ENCODE measurements at places on chromosomes 12 and 14.

- DNase-seq = no peak
These were observed 34.2 kb downstream of the PSMA6 start for GRCh38 chr14:35326375-35326774.

DNA sequence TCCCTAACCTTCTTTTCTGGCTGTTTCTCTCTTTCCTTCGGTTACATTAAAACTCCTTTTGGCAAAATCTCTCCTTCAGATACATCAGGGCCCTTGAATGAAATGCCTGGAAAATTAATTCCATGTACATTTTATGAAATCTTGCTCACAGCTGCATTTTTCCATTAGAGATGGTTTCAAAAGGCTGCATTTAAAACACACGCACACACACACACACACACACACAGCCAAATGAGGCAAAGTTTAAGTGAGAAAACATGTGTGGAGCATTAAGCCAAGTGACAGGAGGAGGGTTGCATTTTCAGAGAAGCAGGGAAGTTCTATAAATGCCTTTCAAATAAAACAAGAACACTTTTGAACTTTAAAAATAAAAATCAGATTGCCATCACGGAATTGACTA is 216.4 kb downstream of the LRIG3 start:
- DNase-seq = no peak

- no peak for DNase-seq
These were observed 133.5 kb downstream of the BICD1 start for GRCh38 chr12:32240162-32240561.

- DNase-seq = no peak
These were observed 151.0 kb upstream of the LMO3 start for GRCh38 chr12:16756833-16757555.

DNA sequence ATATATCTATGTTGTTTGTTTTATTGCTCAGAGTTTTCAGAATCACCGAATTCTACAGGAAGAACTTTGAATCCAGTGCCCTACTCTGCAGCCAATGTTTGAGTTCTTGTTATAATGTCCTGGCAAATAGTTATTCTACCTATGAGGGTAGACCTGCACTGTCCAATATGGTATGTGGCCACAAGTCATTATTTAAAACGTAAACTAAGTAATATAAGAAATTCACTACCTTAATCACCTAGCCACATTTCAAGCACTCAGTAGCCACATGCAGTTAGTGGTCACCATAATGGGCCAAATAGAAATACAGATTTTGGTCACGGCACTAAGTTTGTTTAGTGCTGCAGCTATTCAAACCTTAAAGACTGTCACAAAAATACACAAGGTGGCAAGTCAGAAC is 26.4 kb downstream of the GNPTAB start:
- no peak for DNase-seq

GRCh38 chr12:66693901-66694513 is 15.1 kb upstream of the GRIP1 start:
- DNase-seq = no peak

DNA sequence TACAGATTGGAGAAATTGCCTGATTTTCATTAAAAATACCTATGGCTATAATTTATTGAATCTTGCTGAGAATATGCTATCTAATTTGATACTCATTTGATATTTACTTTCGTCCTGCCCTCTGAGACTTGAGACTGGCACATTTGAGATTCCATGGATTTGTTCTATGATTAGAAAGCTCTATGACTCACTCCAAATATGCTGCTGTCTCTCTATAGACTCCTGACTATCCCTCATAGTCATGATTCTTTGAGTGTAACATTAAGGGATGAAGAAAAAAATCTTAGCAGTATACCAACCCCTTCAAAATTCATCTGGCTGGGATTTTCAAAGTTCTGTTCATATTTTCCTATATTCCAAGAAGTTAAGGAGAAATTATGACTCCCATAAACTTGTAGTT is 191.9 kb downstream of the LRIG3 start:
- no peak for DNase-seq

- DNase-seq = no peak
These were observed 624.9 kb upstream of the TBX3 start for GRCh38 chr12:115308918-115309317.

- DNase-seq = no peak
These were observed 7.0 kb downstream of the PPP1R12A start for GRCh38 chr12:79927772-79928474.

DNA sequence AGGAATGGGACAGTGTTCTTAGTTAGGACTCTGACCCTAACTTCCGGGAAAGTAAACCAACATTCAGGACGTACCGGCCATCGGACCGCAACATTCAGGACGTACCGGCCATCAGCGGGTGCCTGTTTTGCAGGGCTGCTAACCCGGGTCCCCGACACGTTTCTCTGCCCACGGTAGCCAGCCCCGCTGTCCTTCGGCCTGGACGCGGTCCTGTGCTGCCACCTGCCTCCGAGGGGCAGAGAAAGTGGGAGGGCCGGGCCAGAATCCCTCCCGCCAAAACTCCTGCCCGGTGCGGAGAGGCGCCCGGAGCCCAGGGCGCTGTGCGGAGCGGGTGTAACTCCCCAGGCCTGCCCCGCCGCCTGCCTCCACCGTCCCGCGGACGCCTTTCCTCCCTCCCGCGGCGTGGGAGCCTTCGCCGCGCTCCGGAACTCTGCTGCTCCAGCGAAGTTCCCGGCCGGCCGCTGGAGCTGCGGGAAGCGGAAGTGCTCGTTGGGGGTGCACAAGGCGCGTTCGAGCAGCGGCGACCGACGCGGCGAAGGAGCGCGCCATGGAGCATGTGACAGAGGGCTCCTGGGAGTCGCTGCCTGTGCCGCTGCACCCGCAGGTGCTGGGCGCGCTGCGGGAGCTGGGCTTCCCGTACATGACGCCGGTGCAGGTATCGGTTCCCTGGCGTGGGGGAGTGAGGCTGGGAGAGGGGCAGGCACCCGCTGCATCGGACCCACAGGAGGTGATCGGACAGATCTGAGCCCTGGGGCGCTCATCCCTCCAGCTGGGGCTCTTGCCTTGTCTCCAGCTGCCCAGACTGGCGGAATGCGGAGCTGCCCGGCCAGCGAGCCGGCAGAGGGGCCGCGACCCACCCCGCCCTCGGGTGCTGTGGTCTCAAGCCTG is at the start of gene DDX55:
Gene DDX55, plus strand, starts transcription at position 498 of the 888 bp plus-strand sequence. Its CDS starts 50 bp downstream, at position 548.
- no peak for DNase-seq

DNA sequence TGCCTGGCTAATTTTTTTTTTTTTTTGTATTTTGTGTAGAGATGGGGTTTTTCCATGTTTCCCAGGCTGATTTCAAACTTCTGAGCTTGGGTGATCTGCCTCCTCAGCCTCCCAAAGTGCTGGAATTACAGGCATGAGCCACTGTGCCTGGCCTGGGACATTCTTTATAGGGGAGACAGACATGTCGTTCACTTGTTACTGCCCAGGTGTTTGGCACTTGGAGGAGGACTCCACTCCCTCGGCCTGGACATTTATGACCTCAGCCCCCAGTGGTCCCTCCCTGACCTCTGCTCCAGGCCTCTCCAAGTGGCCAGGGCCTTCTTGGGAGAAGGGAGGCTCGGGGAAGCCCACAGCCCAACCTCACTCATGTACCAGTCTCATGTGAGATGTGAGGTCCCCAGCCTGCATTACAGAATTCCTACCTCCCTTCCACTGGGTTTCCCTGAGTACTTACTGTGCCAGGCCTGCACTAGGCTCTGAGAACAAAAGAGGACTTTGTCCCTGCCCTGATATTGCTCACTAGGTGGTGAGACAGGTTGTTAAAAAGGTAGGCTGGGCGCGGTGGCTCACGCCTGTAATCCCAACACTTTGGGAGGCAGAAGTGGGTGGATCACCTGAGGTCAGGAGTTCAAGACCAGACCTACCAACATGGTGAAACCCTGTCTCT is 9.7 kb upstream of the POP5 start:
- DNase-seq = no peak

- no peak for DNase-seq
These were observed 3.0 kb downstream of the PACS2 start for GRCh38 chr14:105317546-105317945.

GRCh38 chr14:47435331-47435965 is 240.0 kb downstream of the MDGA2 start:
- no peak for DNase-seq

DNA sequence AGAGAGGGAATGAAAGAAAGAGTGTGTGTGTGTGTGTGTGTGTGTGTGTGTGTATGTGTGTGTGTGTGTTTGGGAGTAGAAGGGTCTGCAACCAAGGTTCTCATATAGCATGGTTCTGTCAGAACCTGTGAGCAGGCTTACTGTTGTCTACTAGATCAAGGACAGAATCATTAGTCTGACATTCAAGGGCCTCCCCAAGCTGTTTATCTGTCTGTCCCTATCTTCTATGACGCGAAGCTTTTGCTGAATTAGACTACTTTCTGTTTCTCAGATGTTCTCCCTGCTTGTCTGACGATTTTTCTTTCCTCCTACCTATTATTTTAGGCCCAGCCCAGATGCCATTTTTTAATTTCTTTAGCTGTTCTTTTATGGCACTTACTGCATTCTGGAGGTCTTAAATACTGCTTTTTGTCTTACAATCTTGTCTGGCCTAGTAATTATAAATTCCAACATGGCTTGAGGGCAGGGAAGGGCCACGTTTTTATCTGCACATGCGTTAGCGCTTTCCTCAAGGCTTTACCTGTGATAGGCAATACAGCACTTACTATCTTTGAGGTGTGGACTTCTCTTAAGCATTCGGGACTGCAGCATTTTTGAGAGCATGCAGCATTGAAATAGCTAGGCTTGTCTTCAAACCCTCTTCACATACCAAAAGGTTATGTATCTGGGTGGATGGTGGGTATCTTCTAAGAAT is 150.2 kb downstream of the TTLL5 start:
- DNase-seq = no peak

DNA sequence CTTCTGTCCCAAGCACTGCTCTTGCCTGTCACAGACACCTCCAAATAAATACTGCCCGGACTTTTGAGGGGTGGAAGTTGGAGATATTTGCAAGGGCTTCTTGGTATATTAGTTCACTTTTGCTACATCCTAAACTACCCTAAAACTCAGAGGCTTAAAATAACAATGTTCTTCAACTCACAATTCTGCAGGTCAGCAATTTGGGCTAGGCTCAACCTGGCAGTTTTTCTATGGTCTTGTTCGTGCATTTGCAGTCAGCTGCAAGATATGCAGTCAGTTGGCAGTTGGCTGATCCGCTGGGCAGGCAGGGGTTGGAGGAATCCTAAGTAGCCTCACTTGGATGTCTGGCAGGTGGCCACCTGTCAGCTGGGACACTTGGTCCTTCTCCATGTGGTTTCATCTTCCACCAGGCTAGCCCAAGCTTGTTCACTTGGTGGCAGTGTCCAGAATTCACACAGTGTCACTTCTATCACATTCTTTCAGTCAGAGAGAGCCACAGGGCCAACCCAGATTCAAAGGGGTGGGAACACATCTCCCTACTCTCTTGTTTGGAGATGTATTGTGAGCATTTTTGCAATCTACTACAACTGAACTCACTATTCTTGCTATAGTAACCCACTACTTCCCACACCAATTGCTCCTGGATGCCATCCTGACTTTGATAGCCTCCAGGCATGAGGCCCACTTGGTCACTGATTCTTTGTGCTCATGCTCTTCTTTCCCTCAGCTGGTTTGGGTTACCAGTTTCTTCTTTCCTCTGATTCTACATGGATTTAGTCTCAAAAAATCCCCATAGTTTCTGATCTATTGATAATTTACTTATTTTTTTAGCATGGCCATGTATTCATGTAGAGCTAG is 27.8 kb upstream of the CAPRIN2 start:
- DNase-seq = no peak

DNA sequence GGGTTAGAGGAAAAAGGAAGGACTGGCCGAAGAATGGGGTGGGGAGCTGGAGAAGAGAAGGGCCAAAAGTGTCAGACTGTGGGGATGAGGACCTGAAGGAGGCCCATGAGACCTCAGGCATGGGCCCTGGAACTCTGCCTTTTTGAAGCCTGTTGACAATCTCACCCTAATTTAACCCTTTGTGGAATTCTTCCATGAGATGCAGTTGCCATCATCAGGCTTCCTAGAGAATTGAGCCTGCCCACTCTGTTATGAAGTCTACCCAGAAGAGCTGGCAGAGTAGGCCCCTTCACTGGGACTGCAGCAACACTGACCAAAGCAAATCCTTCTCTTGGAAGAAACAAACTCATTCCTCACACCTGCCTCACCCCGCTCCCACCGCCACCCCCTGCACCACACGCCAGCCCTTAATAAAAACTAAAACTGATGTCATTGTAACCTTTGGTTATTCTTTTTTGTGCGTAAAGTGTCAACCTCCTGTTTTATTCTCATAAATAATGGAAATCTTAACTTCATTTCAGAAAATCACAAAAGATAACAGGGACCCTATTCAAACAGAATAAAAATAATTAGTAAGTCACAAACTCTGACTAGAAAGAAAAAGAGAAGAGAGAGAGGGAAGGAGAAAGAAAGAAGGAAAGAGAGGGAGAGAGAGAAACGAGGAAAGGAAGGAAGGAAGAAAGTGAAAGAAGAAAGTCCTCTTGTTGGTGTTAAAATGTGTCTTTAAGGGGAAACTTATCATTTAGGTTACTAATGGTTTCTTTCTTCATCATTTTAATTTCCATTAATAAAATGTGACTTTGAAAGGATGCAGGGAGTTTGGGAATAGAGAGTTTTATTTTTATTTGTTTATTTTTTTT is 61.3 kb downstream of the CRADD start:
- DNase-seq = no peak

DNA sequence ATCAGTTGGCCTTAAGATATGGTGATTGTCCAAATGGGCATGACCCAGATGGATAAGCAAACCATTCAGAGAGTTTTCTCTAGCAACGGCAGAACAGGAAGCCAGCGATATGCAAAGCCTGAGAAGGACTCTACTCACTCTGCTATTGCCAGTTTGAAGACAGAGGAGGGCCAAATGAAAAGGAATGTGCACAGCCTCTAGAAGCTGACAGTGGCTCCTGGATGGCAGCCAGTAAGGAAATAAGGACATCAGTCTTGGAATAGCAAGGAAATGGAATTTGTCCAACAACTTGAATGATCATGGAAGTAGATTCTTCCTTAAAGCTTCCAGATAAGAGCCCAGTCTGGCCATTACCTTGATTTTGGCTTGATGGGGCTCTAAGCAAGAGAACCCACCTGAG is 60.0 kb downstream of the TMTC2 start:
- DNase-seq = no peak

- DNase-seq = no peak
These were observed 23.9 kb downstream of the GNG2 start for GRCh38 chr14:51884086-51884927.

DNA sequence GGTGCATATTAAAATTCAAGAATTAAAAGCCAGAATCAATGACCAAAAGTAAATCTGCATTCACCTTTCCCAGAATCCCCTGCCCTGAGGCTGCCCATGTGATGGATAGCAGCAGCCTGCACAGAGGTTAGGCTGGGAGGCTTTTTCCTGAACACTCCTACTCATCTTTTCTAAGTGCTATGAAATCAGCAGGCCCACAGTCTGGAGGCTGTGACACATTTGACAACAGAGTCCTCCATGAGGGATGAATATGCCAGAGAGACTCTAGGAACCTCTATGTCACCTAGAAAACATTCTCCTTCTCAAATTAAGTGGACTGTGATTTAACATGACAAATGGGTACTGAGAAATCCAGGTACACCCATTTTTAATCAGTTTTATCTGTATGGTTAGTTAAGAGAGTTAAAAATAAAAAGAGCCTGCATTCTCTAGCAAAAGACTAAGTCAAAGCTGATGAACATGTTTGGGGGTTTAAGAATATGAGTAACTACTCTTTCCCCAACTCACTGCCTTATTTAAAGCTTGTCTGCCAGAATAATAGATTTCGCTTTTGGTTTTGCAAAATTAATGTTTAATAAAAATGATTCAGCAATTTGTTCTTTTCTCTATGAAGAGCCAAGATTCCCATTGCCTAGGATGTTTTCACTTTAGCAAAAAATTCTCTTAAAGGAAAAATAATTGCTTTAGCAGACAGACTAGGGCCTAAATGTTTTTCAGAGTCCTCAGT is 115.0 kb downstream of the RTN1 start:
- no peak for DNase-seq

GRCh38 chr12:127411166-127411915 is 855.6 kb upstream of the TMEM132C start:
- DNase-seq = no peak
